Osteoblast (primary cell): ENCODE measurements at places on chromosomes 2 and 18. TPM values are rescaled to one million over a fixed set of nuclear protein-coding genes. Genes with fewer than 3 reads are reported as not detected.

DNA sequence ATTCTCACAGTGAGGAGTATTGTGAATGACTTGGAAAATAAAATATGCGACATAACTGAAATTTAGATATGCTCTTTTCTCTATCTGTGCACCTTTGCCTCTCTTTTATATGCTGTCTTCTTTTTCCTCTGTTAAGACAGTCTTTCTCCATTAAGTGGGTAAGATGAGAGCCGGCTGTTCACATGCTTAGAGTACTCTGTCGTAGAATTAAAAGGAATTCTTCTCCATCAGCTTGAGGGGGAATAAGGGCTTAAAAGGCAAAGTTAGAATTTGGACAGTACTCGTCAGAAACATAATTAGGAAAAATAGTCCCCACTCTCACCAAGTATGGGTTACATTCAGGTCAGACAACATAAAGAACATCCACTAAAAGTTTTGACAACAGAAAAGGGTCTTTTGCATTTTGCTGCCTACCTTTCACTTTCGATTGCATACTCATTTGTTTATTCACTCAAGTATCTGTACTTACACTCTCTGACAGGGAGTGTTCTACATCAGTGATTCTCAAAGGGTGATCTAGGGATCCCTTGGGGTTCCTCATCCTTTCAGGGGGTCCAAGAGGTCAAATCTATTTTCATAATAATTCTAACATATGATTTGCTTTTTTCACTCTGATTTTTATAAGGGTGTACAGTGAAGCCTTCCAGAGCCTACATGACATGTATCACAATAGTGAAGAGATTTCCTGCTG lies 48.0 kb downstream of the ARHGAP15 start:
- no peak for DNase-seq

DNA sequence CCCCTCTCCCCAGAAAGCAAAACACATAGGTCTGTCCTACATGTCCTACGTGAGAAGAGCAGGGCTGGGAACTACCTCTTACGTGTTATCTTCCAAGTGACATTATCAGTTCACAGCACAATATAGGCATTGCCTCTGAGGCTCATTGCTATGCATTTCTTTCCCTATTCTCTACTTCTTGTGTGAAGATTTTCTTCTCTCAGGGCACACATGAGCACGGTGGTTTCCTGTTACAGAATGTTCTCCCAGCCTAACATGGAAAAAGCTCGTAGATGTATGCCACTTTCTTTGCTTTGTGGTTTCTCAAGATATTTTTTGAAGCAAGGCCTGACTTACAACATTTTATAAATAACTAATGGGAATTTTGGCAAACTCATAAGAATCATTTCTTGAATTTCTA lies 19.4 kb upstream of the DSC3 start:
- DNase-seq = no peak

GRCh38 chr2:220015576-220015975 lies 388.1 kb downstream of the SLC4A3 start:
- no peak for DNase-seq

GRCh38 chr2:141423124-141423523 lies 707.7 kb downstream of the LRP1B start:
- DNase-seq = no peak

DNA sequence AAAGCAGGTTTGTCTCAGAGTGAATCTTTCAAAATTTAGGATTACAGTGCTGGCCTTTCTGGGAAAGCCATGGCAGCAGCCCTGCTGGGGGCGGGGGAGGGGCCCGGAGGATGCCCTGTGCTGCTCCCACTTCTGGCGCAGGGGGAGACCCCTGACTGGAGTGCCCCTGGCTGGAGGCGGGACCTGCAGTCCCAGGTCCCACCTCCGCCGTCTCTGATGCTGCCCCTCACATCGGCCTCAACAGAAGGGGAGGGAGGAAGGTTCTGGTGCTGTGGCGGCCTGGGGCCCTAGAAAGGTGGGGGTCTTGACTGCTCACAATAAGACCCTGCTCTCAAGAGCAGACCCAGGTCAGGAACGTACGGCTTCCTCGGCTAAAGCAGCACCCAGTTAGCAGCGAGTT lies 216.4 kb downstream of the TWIST2 start:
- no peak for DNase-seq

DNA sequence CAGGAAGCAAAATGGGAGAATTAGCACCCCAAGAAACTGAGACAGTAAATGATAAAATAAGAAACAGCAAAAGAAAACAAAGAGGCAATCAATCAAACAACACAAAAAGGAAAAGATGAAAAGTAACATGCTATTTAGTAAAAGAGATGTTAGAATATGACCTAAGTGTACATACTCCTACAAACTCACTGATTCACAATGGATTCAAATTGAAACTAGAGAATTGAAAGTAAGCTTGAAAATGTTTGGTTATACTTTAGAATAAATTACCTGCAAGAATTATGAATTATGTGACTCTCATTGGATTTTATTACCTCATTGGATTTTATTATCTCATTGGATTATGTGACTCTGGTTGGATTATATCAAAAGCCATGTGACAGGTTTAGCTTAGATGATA lies 22.8 kb upstream of the CCNYL1 start:
- peak; percentile 37 for DNase-seq

VWA3B gene
- 0.59 TPM in 1 of 2 replicates, not detected in the other for total RNA-seq

ABCG5 gene
- not detected in 2 replicates for total RNA-seq

DQX1 gene
- not detected in 2 replicates for total RNA-seq
